ENCODE measurements at places on chromosomes 4 and X. TPM values are rescaled to one million over a fixed set of nuclear protein-coding genes. Genes with fewer than 3 reads are reported as not detected.

DNA sequence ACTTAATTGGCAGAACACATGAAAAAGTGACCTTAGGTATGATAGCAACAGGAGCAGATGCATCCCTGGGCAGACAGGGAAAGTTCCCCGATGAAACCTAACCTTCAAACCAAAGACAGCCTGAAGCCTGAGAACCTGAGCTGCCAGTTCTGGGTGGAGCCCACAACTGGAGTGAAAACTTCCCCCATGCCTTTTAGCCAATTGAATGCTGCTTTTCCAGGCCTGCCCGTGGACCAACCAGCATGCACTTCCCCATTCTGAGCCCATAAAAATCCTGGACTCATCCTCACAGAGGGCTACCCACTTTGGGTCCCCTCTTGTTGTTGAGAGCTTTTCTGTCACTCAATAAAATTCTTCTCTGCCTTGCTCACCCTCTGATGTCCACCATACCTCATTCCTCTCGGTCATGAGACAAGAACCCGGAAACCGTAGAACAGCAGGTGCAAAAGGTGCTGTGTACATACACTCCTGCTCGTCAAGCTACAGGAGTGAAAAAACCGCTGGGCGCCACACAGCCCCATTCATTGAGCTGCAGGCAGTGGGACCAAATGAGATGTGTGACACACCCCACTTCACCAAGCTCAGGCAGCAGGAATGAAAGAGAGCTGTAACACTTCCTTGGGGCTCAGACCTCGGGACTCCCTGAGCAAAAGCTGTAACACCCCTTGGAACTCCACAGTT lies 13.9 kb upstream of the SLC7A11 start:
- DNase-seq = no peak

DNA sequence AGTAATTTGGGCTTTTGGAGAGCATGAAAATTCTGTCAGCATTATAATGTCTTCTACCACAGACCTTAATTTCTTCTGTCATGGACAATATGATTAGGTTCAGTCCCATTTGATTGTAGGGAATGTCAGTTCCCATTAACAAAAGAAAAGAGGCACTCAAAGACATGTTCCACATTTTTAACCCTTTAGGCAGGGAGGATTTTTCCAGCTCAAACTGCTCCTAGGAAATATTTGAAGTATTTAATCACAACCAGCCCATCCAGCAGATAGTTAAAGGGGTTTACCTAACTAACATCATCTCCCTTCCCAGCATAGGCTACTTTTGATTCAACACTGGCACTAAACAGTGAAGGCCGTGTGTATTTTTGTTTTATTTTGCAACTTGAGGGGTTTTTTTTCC lies 256.0 kb downstream of the DHX15 start:
- no peak for DNase-seq

- no peak for DNase-seq
Measured at GRCh38 chr4:86223472-86223871, 136.4 kb downstream of the MAPK10 start.

GRCh38 chr4:151658959-151659600 lies 101.7 kb downstream of the GATB start:
- no peak for DNase-seq

GRCh38 chr4:8402640-8403039 lies 37.9 kb downstream of the ACOX3 start:
- no peak for DNase-seq

DNA sequence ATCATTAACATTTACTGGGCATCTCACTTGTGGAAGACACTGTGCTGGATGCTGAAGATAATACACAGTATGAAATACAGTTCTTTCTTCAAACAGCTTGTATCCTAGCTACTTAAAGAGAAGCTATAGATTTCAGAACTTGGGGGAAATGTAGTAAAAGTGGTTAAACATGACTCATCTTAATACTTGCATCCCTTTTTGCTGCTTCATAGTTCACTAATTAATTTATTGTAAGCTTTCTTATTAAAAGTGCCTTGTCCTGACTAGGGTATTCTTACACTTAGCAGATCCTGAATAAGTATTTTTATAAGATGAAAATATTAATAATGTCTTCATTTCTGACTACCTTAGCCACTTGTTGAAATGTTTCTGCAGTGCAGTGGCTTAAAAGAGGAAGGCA lies 132.8 kb upstream of the STIM2 start:
- DNase-seq = no peak

- no peak for DNase-seq
Measured at GRCh38 chrX:125492439-125492838, 172.8 kb downstream of the TEX13C start.

- DNase-seq = no peak
Measured at GRCh38 chrX:154471839-154472684, 7.0 kb downstream of the LAGE3 start.

DNA sequence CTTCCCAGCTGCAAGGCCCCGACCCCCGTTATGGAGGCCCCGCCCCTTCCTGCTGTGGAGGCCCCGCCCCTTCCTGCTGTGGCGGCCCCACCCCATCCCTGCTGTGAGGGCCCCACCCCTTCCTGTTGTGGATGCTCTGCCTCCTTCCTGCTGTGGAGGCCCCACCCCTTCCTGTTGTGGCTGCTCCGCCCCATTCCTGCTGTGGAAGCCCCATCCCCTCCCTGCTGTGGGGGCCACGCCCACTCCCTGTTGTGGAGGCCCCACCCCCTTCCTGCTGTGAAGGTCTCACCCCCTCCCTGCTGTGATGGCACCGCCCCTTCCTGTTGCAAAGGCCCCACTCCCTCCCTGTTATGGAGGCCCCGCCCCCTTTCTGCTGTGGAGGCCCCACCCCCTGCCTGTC lies 104.9 kb upstream of the PSAPL1 start:
- DNase-seq = peak; percentile 81

DNA sequence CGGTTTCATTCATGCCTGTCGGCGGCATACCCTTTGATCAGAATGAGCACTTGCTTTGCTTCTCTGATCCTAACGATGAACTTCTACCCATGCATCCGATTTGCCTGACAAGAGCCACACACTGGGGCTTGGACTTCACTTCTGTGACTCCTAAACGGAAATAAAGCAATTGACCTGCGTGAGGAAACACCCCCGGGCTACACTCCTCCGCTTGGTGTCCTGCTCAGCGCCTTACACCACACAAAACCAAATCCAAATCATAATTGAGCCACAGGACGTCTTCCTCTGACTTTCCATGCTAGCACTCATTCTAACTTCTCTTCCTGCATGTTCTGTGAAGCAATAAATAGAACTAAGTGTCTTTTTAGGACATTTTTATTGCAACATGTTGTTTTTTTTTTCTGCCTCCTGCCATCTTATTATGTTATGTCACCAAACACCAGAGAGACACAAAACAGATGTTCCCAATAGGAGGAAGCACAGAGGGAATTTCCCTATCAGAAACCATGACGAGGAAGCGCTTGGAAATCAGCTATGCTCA lies 110.8 kb upstream of the FAM9B start:
- no peak for DNase-seq

GRCh38 chrX:137151403-137151802 lies 117.6 kb upstream of the GPR101 start:
- DNase-seq = no peak

GRCh38 chr4:97530676-97531075 lies 612.6 kb downstream of the STPG2 start:
- DNase-seq = no peak

DNA sequence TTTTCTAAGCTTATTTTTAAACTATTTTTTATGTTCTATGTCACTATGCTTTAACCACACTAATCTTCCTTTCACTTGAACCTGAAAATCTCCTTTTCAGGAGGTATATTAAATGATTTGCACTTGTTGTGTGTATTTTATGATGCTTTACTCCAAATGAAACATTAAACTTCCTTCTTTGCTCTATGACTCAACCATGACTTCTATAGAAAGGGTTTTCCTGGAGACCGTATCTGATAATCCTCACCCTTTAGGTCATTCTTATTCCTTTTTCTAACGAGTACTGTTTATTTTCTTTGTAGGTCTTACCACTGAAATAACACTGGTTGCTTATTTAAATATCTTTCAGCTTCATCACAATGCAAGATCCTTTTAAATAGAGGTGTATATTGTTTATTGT lies 1163.2 kb downstream of the PCDH18 start:
- no peak for DNase-seq

DNA sequence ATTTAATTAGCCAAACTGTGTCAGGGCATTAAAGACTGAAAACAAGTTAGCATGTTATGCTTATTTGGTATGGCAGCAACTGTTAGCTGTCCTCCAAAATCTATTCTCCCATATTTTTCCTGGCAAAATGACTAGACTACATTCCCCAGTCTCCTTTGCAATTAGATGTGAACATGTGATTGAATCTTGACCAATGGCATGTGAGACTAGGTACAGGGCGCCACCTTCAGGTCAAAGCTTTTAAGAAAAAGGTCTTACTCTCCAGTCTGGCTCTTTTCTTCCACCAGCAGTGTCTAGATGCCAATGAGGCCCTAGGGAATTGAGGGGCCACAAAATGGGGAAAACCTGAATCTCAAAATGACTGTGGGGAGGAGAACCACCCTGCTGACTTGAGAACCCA lies 408.2 kb downstream of the SMARCA1 start:
- peak; percentile 26 for DNase-seq

GRCh38 chr4:18033111-18034085 lies 11.8 kb upstream of the LCORL start:
- DNase-seq = no peak

- DNase-seq = no peak
Measured at GRCh38 chrX:10387011-10387410, 230.2 kb downstream of the CLCN4 start.

DNA sequence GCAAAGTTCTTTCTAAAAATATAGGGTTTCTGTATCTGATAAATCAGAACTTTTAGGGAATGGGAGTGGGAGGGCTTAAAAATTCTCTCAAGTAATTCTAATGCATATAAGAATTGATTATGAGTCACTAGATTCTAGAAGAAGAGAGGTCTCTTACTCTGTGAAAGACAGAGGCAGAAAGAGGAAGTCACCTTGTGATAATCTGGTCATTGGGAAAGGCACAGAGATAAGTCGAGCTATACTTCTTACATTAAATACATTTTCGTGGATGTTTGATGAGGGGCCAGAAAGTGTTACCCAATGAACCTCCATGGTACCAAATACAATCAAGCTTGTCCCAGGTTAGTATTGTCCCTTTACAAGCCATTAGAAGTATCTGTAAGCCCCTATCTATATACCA lies 134.4 kb downstream of the MAD2L1 start:
- no peak for DNase-seq

GRCh38 chrX:69387567-69388487 lies 116.3 kb upstream of the NALF2 start:
- peak; percentile 40 for DNase-seq

DNA sequence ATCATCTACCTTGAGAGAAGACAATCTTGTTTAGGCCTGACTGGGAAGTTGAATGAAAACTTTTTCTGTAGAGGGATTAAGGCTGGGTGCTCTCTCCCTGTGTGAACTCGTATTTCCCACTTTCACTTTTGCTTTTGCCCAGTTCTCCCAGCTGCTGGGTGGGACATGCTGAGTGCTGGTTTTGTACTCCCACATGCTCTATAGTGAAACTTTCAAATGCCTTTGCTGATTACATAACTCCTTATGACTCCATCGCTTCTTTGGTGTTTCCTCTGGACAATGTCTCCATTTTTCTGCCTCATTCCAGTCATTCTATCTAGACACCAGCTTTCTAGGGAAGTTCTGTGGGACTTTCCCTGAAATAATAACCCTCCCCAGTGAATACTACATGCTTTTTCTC lies 100.5 kb downstream of the CLNK start:
- DNase-seq = no peak

DNA sequence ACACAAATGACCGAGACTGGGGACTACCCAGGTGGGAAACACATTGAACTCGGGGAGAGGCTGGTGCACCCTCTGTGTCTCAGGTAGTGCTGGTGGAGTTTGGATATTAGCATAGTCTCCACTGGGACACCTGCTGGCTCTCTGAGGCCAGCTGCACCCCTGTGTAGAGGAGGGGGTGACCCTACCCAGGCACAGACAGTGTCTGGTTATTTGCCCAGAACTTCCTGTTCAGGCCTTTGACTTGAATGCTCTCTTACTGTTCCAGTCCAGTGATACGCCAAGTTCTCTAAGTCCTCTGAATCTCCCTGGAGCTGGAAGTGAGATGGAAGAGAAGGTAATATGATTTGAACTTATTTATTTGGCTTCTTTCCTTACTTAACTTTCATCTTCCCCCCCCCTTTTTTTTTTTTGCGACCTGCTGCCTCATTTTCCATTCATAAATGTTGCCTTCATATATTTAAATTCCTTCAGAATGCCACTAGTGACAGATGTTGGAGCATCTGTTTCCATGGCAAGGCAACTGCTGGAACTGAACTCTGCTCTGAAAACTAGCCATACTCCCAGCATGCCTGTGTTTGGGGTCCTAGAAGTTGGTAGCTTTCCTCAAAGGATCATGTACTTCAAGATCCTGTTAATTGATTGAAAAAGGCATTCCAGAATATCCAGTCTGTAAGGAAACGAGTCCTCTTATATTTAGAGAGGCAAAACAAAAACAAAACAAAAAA lies 76.7 kb downstream of the AASDH start:
- no peak for DNase-seq

GRCh38 chr4:128737098-128737513 lies 72.4 kb upstream of the JADE1 start:
- no peak for DNase-seq

GRCh38 chrX:39577206-39577984 lies 520.4 kb downstream of the BCOR start:
- no peak for DNase-seq

GRCh38 chr4:40314951-40315350 lies 20.2 kb upstream of the CHRNA9 start:
- DNase-seq = no peak

- no peak for DNase-seq
Measured at GRCh38 chr4:109645874-109646710, 57.2 kb downstream of the CASP6 start.

- DNase-seq = no peak
Measured at GRCh38 chrX:2756548-2756947, 4.7 kb downstream of the XG start.

- DNase-seq = no peak
Measured at GRCh38 chrX:70907900-70908299, 611 bp downstream of the TEX11 start.

DNA sequence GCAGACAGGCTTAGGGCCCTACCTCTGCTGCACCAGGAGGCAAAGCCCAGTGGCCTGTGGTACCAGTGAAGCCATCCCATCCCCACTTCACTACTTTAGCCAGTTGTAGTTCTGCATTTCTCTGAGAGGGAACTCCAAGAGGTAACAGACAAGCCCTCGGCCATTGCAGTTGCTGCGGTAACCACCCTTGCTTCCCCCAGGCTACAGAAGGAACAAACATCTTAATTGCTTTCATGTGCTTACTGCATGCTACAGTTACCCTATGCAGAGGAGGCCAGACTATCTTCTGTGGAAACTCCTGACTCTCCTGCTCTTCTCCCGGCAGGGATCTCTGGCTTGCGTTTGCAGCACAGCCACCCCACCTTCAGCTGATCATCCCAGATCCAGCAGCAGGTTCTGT lies 67.8 kb downstream of the SPIN4 start:
- DNase-seq = no peak

Gene SLC16A2
- not detected for total RNA-seq

Gene IQSEC2
- not detected for total RNA-seq

Gene AFAP1
- total RNA-seq = 6.2 TPM

Gene FAM53A
- 0.45 TPM for total RNA-seq

Gene FAM9B
- total RNA-seq = not detected

Gene VEGFC
- total RNA-seq = not detected

Gene GUCY1B1
- 0.26 TPM for total RNA-seq

Gene RPS3A
- total RNA-seq = 1,580 TPM

Measured in activated CD8-positive, alpha-beta T cell treated with anti-CD3 and anti-CD28 coated beads, Interleukin-2, amount 10 ng/mL, durations not matched to agents 7 days and 5 days (primary cell).